ENCODE measurements at places on chromosomes 12 and 14.

- no peak for DNase-seq
Observed at GRCh38 chr14:30445011-30445793, 113.8 kb upstream of the G2E3 start.

DNA sequence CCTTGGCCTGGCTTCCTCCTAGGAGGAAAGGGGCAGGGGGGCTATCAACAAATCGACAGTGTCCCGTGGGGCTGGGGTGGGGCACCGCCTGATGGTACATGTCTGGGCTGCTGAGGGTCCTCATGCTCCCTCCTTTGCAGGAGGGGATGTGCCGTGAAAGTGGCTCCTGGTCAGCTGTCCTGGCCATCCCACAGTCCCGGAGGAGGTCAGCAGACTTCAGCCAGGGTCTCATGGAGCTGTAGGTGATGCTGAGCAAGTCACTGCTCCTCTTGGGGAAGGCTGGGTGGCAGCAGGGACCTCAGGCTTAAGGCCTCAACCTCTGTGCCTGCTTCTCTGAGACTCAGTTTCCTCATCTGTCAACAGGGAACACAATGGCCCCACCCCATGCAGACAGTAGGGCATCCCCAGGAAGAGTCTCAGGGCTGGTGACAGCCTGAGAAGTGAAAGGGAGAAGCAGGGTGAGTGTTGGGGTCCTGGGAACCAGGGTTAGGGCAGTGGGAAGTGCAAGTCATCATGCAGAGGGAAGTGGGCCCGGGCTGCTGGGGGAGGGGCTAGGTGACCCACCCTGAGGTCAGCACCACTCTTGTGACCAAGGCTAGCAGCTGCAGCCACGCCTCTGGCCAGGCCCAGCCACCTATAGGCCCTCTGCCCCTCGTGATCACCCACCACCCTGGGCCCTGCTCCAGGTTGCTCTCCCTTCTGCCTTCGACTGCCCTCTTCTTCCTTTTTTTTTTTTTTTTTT, 4.4 kb upstream of the TNFAIP2 start:
- no peak for DNase-seq

GRCh38 chr12:110270125-110270962, 10.7 kb upstream of the ATP2A2 start:
- no peak for DNase-seq

DNA sequence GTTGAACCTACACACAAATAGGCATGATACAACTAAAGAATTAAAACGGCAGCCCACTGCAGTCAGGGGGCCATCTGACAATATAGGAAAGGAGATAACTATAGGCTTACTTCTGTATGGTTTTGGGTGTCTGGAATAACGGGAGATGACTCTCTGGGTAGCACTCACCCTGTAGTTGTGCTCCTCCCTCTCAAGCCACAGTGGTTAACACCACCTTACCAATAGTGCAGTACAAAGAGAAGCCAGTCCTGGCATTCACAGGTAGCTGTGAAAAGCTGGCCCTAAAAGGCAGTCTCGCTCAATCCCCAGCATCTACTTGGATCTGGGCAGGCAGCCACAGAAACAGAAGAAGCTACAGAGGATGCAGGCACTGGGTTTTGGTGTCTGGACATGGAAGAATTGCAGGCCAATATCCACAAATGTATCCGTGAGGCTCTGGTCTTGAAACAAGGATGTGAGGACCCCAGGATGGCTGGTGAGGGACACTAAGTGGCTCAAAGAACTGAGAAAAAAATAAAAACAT, 93.0 kb downstream of the DPF3 start:
- no peak for DNase-seq

- DNase-seq, result no peak
Observed at GRCh38 chr12:126383506-126383905, 1318.3 kb downstream of the AACS start.

- no peak for DNase-seq
Observed at GRCh38 chr12:109946913-109947312, 46.8 kb downstream of the TCHP start.

- no peak for DNase-seq
Observed at GRCh38 chr14:87748558-87748957, 244.4 kb downstream of the GALC start.

DNA sequence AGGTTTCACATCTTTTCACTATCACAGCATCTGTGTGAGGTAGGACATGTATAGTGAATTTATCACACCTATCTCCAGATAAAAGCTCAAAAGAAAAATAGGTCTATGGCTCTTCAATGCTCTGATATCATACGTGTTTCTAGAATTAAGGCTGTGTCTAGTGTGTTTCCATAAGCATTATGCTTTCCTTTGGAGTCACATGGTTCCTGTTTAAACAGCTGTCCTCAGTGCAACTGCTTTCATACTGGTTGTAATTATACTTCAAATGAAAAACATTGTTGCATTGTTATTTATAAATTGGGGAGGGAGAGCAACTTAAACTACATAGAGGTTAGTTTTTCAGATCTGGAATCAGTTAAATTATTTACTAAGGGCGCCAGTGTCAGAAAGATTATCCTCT, 151.6 kb downstream of the SYT1 start:
- DNase-seq, result no peak

DNA sequence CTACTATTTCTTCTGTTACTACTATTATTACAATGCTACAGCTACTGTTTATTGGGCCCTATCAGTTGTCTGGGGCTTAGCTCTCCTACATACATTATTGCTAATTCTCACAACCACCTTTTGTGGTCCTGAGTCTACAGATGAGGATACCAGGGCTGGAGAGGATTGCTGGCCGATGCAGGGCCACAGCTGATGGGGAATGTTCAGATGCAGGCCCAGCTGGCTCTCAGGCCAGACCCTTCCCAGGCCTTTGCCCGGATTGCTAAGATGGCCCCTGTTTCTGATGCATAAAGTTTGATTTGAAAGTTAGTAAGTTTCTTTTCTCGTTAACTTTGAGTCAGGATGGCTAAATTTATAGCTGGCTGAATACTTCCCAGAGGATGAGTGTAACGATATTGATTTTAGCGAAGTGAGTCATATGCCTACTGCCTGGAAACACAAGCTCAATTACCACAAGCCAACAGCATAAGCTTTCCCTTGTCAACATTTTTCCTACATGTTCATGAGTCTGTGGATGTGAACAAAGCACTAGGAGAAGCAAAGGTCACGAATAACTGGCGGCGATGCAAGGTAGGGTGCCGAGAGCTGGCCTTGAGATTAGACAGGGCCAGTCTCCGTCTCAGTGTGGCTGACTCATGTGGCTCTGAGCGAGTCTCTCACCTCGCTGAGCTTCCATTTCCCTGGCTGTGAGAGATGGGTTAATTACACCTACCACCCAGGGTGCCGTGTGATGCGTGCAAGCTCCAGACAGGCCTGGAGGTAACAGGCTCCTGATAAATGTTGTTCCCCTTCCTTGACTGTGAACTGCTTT, 111.0 kb downstream of the BEGAIN start:
- no peak for DNase-seq

DNA sequence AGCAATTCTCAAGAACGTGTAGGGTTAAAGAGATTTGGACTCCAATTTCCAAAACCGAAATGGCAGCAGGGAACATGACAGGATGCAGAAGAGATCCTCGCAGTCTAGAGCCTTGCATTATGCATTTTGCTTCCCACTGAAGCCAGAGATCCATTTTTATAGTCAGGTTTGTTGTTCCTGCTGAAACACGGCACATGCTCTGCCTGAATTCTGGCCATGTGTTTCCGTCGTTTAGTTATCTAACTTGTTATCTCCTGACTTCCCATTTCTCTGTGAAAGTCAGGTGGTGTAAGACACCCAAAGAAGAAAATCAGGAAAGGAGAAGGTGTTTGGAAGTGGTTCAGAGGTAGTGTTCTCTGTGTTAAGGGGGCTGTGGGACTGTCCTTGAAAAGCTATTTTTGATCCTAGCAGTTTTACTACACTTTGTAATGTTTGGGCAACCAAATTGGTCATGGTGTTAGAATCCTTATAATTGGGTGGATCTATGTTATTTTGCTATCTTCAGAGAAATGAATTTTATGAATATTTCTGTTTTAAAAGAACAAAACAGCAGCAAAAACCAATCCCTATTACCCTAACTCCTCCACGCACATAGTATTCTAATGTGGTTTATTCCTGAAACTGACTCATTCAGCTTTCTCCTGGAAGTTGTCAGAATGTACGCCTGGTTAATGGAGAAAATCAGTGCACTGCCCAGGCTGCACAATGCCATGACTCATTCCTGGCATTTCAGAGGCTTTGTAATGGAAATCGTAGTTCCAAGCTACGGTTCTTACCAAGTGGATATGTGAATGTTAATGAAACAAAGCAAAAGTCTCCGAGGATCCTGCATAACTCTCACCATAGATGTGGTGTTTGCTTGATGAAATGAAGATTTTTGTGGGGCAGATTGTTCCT, 110.1 kb downstream of the SAMD4A start:
- DNase-seq, result no peak

DNA sequence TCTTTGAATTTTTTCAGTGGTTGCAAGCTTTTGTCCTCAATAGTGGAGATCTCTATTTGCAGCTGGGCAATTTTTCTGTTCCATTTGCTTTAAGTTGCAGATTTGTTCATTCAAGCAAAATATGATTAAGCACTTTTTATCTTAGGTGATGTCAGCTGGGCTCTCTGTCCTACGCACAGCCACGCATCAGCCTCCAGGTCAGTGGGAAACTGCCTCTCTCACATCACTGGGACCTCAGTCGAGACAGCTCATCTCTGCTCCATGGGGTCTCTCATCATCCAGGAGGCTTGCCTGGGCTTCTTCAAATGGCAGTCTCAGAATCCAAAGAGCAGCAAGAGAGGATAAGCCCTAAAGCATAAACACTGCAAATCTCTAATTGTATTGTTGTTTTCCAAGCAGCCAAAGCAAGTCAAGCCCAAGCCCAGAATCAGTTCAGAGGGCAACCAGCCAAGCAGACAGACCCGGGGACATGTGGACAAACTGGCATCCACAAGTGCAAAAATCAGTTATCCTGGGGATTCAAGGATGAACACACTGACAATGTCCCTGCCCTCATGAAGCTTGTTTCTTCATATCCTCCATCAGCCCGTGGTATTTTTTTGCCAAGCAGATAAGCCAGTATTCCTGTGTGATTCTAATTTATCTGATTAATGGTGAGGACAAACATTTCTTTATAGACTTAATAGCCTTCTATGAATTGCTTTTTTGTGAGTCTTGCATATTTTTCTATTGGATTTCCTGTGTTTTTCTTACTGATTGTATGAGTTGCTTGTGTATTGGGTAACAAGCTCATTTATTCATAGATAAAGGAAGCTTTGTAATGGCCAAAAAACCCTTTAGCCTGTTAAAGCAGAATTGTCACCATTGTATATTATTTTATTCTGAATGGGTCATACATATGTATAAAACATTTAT, 262.5 kb downstream of the GXYLT1 start:
- no peak for DNase-seq

GRCh38 chr14:103000291-103000921, 56.9 kb downstream of the CDC42BPB start:
- no peak for DNase-seq

GRCh38 chr12:120522568-120522967, 6.4 kb downstream of the COQ5 start:
- DNase-seq, result no peak

DNA sequence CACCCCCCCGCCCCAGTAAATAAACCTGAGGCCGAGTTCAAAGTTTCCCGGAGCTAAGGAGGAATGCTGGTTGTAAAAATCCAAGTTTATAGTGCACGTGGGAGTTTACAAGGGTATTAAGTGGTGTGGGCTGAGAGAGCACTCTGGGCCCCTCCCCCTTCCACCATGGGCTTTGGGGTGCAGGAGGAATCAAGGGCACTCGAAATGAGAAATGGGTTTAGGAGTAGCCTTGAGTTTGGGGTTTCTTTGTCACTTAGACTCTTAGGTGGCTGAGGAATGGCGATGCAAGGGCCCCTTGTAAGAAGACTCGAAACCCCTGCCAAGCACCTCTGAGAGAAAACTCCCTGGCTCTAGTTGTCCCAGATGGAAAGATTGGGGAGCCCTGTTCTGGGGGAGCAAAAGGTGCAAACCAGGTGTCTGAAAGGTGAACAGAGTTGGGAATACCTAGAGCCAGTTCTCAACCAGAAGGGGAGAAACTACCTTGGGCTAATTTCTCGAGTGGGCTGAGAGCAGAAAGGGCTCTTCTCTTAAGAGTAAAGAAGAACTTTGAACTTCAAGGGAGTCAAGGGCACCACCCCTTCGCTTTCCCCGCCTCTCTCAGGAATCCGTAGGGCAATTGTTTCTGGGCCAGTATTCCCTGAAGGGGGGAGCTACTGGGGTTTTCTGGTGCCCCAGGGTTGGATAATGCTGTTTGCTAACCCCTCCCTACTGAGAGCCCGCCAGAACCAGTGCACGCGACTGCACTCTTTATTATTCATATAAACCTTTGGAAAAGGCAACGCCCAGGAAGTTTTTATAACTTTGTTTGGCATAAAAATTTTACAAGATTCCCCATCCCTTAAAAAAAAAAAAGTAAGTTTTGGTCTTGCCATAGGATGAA, 4.0 kb upstream of the HOTAIR start:
- DNase-seq, result no peak

- DNase-seq, result peak; percentile 89
Observed at GRCh38 chr14:100375266-100375962, 52.3 kb downstream of the SLC25A47 start.

DNA sequence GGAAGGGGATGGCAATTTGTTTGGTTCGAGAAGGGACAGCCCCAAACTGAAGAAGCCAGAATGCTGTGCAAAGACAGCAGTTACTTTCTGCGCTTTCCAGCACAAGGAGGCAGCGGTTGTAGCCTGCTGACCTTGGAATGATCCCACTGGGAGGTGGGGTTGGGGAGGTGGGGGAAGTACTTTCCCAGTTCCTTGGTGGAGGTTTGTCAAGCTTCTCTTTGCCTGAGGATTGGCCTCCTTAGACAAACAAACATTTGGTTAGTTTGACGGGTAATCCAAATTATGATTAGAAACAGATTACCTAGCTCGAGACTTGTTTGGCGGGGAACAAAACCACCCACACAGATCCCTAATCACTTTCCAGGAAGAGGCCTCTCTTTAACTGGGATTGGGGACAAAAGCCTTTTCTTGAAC, 79.1 kb upstream of the EGLN3 start:
- no peak for DNase-seq

GRCh38 chr14:89264196-89264800, 152.7 kb downstream of the FOXN3 start:
- DNase-seq, result no peak

- no peak for DNase-seq
Observed at GRCh38 chr14:75648066-75648838, 12.4 kb downstream of the ERG28 start.

- peak; percentile 55 for DNase-seq
Observed at GRCh38 chr14:99479906-99480869, at the start of gene SETD3. Gene SETD3 (minus strand): TSS chr14:99480859. CDS start chr14:99465805, 15,054 bp downstream.

DNA sequence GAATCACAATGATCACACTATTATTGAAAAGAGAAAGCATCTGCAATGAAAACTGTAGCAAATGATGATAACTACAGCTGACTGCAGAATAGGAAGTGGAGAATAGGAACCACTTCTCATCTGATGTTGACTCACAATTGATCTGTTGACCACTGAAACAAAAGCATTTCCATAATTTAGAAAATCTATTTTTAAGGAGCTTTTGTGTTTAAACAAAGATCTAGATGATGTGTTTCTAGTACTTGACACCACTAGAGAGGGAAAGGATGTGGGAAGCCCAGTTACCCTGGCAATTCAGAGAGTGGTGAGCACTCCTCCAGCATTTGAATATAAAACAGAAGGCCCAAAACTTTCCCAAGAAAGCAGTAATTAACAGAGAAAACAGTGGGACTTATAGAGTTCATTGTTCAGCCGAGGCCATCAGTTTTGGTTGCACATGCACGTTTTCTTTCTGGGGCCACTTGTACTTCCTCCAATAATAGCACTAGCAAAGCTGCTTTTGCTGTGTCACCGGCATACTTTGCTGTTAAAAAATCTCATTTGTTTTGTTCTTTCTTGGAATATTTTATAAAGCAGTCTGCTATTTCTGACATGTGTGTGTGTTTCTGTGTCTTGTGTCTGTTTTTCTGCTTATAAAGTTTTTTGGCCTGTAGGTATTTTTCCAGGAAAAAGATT, 76.1 kb upstream of the HECTD1 start:
- DNase-seq, result no peak
